Stimulated activated CD4-positive, alpha-beta T cell treated with anti-CD3 and anti-CD28 coated beads, Interleukin-1b, Interleukin-23, amount 100 ng/mL, for 1 hour (primary cell): ENCODE measurements at places on chromosomes 13 and 19.

DNA sequence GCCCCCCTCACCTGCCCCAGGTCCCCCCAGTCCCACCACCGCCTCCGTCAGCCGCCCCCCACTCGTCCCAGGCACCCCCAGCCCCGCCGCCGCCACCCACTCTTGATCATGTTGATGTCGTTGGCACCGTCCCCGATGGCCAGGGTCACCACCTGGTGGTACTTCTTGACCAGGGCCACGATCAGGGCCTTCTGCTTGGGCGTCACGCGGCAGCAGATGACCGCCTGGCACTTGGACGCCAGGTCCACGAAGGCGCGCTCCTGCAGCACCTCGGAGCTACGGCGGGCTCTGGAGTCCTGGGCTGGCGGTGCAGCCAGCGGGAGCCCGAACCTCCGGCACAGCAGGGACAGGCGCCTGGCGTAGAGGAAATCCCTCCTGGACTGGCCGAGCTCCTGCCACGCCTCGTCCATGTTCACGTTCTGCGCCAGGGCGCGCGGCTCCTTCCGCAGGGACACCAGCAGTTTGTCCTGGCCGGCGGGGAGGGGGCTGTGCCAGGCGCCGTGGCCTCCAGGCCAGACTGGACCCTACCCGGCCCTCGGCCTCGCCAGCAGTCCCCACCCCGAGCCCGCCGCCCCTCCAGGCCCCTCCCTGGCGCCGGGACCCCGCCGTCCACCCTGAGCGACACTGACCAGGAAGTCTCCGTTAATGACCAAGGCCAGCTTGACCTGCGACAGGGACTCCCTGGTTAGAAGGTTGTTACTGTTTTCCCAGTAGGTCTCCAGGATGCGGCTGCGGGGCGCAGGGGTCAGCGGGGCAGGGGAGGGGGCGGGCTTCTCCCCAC, 22.6 kb downstream of the ATP8B3 start:
- DNase-seq: no peak

DNA sequence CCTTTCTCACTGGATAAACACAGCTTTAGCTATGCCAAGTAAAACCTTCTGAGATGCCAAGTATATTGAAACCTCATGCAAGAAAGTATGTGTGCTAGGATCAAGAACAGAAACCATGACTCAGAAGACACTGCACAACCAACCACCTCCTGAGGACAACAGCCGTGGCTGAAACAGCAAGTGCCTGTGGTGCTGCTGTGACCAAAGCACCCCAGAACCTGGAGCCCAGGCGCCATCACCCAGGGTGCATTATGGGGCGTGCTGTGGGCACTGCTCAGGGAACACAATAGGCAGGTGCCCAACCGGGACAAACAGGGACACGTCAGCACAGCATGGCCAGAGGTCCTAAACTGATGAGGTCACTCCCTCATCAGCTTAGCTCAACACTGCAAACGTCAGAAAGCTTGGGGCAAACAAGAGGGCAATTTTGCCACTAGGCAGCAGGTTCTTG, 101.3 kb upstream of the SLC15A1 start:
- no peak for DNase-seq

DNA sequence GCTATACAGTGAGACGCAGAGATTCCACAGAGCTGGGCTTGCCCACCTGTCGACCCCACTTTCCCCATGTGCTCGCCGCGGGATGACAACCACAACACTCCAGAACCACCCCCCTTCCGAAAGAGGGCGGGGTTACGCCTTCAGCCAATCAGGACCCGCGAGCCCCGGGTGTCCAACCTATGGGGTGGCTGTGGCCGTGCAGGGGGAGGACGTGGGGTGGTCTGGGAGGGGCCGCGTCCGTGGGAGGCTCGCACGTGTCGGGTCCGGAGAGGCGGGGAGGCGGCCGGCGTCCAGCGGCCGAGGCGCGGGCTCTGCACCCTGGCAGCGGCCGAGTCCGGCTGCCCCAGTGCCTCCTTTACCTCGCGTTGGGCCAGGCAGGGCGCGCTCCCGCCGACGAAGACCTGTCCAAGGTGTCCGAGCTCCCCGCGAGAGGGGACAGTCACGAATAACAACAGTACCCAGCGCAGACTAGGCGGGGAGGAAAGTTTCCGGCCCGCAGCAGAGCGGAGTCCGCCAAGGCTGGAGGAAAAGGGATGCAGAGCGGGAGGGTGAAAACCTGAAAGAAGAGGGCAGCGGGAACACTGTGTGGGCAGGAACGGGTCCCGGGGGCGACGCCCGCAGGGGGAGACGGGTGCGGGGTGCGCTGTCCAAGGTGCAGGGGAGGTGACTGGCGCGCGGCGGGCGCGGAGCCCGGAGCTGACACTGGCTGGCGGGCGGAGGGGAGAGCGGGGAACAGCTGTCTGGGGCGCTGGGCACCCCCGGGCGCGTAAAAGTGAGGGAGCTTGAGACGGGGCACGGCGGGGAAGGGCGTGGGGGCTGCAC, 911 bp downstream of the ENOX1 start:
- DNase-seq: no peak

- no peak for DNase-seq
Measured at GRCh38 chr13:46655377-46656180, 102.6 kb downstream of the LRCH1 start.

DNA sequence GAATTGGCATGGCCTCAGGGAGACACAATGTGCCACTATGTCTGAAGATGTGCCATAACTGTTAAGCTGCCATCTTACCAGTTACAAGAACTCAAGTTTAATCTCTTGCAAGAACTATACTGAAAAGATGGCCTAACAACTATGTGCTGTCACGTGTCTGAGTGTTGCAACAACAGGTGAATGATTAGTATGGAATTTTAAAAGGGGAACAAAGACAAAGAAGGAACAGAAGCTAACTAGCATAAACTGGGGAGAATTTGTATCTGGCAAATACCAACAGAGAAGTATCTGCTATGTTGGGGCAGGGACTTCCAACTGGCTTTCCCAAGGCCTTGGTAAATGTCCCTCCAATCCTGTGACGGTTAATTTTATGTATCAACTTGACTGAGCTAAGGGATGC, 11.5 kb upstream of the ACOD1 start:
- DNase-seq: no peak

GRCh38 chr13:21673789-21674489, 3.1 kb downstream of the FGF9 start:
- no peak for DNase-seq

GRCh38 chr13:95471960-95472359, 80.6 kb upstream of the CLDN10 start:
- DNase-seq: no peak

DNA sequence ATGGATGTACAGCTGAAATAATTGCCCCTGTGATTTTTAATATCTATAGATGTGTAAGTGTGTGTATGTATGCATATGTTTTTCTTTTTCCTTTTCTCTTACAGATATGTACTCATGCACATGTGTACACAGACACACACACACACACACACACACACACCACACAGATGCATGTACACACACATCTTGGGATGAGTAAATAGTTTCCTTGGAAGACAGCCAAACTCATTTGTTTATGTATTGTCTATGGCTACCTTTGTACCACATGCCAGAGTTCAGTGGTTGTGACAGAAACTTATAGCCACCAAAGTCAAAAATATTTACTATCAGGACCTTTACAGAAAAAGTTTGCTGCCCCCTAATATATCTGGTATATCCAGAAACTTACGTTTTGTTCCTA, 192.6 kb downstream of the MAB21L1 start:
- no peak for DNase-seq

- DNase-seq: no peak
Measured at GRCh38 chr13:61685682-61686012, 270.0 kb upstream of the PCDH20 start.

DNA sequence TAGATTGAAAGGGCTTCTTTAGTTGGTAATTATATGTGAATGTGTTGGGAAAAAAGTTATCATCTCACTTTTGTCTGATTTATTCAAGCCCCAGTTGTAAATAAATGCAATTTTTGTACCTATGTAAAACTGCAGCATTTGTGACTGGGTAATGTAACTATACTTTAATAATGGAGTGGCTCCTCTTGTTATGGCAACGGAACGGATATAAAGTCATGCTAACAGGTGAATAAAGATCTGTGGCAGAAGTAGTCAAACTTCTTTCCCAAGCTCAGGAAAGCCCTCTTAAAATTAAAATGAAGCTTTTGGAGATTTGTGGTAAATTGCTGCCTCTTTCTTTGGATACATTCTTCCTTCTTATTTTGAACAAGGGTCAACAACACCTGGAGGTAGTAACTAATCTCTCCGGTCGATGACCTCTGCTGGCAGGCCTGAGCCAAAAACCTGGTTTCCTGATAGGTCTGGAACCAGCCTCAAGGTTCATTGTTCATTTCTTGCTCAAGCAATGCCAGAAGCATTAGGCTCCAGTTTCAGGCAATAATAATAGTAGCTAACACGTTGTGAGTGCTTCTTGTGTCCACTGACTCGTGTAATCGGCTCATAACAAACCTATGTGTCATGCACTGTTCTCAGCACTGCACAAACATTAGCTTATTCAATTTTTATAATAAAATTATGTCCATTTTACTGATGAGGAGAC, 313.4 kb upstream of the DACH1 start:
- no peak for DNase-seq

GRCh38 chr13:111061358-111062045, 53.6 kb upstream of the ARHGEF7 start:
- no peak for DNase-seq

- DNase-seq: no peak
Measured at GRCh38 chr13:48782429-48782840, 128.7 kb downstream of the CYSLTR2 start.

DNA sequence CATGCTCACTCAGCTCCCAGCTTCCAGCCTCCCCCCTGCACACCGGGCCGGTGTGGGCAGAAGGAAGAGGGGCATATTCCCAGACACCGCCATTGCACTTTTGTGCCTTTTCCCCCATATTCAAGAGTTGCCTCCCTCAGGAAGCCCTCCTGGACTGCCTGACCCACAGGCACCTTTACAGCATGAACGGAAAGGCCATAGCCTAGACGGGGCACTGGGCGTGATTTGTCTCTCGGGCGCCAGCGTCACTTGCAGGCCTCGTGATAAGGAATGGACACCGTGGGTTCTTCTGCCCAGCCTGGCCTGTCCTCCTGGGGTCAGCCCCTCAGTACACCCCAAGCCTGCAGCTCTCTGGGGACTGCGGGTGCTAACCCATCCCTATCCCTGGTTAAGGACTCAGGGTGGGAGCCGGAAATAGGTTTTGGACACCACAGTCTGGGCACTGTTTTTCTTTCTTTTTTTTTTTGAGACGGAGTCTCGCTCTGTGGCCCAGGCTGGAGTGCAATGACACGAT, 933 bp upstream of the UQCR11 start:
- no peak for DNase-seq

DNA sequence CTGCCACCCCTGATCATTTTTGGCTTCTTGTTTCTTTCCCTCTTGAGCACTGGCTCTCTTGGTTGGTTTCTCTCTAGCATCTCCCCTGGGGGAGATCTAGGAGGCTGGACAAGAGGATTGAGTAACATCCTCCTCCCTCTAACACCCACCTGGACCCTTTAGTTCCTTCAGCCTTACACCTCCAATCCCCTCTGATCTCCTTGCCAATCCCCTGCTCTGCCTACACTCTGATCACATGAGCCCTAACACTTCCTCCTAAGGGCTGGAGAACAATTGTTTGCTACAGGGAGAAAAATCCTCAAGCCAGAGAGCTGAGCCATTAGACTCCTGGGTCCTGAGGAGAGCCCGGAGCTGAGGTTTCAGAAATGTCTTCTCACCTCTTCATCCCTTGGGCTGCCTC, 65.9 kb upstream of the ADGRL1 start:
- DNase-seq: no peak
